ENCODE measurements at places on chromosomes 2 and 18. TPM values are rescaled to one million over a fixed set of nuclear protein-coding genes. Genes with fewer than 3 reads are reported as not detected.

Gene VIL1
- total RNA-seq: not detected

Gene IL36B
- total RNA-seq: not detected

Gene PAIP2B
- total RNA-seq: 0.85 TPM

Gene KHK
- total RNA-seq: 0.55 TPM

Gene SOWAHC
- total RNA-seq: 6.5 TPM

Gene CCDC195
- not detected for total RNA-seq

Gene ACADL
- total RNA-seq: 0.37 TPM

Gene SLC5A7
- total RNA-seq: not detected

All from smooth muscle cell of bladder (primary cell).